ENCODE measurements at places on chromosomes 13 and 19.
A peak's percentile ranks its signal among the peaks of the same experiment; 100 is the strongest.

- no peak for DNase-seq
Observed at GRCh38 chr13:52950436-52950956, 78.1 kb upstream of the OLFM4 start.

GRCh38 chr19:49875857-49876421, 1.2 kb downstream of the AKT1S1 start:
- peak; percentile 81 for DNase-seq

GRCh38 chr13:40113643-40114304, 458.3 kb downstream of the COG6 start:
- no peak for DNase-seq

GRCh38 chr13:75402787-75403186, 79.2 kb downstream of the TBC1D4 start:
- DNase-seq, result no peak

GRCh38 chr19:46372901-46373490, 26.1 kb downstream of the PPP5C start:
- DNase-seq, result peak; percentile 36

- peak; percentile 76 for DNase-seq
Observed at GRCh38 chr13:28754698-28755545, 36.2 kb upstream of the SLC46A3 start.

DNA sequence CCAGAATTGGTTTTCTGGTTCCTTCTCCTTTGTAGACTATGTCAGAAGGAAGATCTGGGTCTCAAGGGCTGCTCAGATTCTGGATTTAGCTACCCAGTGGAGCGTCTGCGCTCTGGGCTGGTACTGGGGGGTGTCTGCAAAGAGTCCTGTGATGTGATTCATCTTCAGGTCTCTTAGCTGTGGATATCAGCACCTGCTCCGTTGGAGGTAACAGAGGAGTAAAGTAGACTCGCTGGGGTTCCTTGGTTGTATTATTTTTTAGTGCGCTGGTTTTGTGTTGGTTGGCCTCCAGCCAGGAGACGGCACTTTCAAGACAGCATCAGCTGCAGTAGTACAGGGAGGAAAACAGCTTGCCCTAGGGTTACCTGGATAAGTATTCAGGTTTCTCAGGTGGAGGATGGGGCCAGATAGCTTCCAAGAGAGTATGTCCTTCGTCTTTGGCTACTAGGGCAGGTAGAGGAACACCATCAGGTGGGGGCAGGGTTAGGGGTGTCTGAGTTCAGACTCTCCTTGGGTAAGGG, 10.4 kb upstream of the KLK15 start:
- DNase-seq, result no peak

DNA sequence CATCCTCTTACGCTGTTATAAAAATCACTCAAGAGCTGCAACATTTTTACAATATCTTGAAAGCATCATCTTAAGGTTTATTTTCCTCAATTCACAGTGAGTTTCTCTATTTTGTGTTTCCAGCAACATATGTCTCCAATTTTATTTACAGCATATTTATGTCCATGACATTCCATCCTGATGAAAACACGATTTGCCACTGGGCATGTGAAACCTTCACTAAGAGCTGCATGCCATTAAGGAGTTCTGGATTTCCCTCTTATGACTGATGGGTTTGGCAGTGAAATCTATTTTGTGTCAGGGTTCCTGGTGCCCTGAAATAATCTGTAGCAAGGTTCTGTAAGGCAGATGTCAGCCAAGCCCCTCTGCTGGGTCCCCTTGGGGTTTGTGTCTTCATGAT, 527.6 kb upstream of the KLF12 start:
- DNase-seq, result no peak

- DNase-seq, result no peak
Observed at GRCh38 chr13:24459234-24459633, 53.3 kb downstream of the PARP4 start.

DNA sequence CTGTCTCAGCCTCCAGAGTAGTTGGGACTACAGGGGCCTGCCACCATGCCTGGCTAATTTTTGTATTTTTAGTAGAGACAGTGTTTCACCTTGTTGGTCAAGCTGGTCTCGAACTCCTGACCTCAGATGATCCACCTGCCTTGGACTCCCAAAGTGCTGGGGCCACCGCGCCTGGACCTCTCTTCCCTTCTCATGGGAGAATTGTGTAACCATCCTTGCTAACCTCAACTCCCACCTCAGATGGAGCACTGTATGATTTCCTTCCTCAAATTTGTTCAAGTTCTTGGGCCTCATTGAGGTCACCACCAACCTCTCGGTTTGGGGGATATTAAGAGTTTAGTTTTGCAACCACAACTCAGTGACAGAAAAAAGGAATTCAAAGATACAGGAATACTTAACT, 10.7 kb downstream of the LILRA5 start:
- DNase-seq, result peak; percentile 81

GRCh38 chr13:81031996-81032395, 691.1 kb upstream of the SPRY2 start:
- no peak for DNase-seq

DNA sequence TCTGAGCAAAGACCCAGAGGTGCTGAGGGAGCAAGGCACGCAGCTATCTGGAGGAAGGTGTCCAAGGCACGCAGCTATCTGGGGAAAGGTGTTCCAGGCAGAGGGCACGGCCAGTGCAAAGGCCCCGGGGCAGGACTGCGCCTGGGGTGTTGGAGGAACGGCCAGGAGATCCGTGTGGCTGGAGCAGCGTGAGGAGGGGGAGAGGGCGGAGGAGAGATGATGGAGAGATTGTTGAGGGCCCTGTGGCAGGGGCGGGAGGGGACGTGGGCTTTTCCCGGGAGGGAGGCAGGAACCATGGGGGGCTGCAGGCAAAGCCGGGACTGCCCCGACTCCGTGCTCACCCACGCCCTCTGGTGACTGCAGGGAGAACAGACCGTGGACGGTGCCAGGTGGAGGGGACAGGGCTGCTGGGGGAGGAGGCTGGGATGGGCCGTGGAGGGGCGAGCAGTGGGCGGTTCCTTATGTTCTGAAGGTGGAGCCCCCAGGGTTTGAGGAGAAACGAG, 13.3 kb upstream of the MISP start:
- DNase-seq, result peak; percentile 72

- DNase-seq, result no peak
Observed at GRCh38 chr19:29945017-29945416, 3.0 kb downstream of the URI1 start.

DNA sequence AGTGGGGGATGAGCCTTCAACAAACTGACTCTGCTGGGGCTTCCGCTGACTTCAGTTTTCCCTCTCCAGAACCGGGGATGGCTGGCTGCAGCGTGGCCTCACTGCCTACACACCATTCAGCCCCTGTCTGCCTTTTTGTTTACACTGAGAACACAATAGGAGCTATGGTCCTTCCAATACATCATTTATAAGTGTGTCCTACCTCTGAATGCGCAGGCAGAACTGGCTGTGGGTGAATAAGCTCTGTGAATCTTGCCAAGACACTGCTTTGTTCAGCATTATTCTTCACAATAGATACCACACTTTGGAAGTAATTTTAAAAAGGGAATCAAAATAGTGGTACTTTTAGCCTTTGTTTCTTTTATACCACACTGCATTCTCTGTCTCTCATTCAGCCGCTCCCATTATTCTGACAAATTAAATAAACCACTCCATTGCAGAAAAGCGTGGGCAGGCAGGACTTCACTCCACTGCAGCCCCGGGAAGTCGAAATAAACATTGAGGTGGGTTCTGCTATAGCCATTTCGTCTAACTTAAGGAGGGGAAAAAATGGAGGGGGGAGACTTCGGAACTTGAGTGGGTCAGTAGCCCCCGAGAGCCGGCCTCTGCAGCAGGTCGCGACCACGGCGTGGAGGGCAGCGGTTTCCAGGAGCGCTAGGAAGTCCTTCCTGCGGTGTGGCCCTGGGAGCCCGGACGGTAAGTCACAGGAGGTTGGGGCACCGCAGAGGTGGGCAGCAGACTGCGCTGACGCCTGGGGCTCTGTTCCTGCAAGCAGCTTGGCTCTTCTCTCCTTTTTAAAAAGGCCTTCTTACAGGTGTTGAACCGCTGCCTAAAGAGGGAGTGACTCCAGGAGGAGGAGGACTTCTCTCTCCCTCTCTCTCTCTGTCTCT, 94.8 kb upstream of the SOX1 start:
- no peak for DNase-seq

DNA sequence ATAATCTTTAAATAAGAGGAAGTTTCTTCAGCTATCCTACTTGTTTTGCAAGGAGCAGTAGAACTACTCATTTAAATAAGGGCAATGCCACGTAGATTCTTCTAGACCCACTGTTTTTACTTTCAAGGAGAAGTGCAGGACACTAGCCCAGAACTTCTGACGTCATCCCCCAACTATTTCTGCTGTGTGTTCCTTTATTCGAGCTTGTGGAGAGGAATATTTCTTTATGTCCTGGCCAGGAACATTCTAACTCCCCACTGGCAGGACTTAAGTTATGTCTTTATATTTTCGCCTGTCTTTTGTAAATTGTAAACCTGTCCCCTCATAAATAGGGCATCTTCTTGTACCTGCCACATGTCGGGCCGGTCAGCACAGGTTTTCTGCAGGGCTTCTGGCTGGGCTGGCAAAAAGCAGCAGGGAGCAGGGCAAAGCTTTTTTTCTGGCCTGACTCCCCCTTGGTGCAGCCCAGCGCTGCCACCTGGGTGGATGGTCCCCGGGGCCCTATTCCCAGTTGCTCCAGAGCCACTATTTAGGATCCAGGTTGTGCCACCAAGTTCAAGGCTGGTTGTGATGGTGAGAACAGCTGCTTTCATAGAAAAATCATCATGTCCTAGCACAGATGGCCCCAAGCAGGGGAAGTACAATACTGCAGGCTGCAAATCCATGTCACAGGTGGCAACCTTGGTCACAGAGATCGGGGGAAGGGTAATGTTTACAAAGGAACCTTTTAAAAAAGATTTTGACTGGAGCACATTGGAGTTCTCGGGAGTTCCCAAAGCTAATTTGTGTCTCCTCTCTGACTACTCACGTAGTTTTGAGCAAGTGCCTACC, 1.8 kb downstream of the MBNL2 start:
- peak; percentile 72 for DNase-seq

DNA sequence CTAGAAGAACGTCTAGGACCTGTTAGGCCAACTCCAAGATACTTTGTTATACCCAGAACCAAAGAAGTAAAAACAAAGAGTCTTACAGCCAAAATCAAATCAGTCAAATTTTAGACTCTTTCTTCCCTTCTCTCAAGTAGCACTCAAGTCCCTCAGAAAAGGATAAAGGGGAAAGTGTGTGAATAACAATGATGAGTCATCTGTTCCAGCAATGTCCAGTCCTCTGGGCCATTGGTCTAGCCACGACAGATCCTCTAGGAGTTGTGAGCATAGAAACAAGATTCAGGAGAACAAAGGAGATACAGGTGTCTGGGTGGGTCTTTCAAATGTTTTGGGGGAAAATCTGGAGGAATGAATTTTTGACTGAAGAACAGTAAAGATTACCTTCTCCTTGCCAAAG, 36.3 kb downstream of the STOML3 start:
- DNase-seq, result no peak

- peak; percentile 34 for DNase-seq
Observed at GRCh38 chr19:15550929-15551292, 42.6 kb downstream of the CYP4F22 start.

DNA sequence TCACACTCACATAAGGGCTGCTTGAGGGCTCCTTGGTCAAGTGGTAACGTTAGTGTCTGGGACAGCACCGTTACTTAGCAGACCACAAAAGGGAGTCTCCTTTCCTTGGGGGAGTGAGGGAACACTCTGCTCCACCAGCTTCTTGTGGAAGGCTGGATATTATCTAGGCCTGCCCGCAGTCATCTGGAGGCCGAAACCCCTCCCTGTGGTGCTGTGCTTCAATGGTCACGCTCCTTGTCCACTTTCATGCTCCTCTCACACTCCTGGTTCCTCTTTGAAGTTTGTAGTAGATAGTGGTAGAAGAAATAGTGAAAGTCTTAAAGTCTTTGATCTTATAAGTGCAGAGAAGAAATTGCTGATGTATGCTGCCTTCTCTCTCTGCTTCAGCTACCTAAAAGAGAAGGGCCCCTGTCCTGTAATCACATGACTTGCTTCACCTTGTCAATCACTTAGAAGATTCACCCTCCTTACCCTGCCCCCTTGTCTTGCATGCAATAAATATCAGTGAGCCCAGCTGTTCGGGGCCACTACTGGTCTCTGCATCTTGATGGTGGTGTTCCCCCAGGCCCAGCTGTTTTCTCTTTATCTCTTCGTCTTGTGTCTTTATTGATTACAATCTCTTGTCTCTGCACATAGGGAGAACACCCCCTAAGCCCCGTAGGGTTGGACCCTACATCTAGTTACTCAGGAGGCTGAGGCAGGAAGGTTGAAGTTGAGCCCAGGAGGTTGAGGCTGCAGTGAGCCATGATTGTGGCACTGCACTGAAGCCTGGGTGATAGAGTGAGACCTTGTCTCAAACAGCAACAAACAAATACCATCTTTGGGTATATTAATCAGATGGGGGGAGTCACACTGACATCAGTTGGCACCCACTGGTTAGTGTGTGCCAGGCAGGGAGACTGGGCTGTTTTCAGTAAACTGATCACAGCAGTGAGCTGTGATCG, 11.6 kb upstream of the MZF1 start:
- peak; percentile 90 for DNase-seq

GRCh38 chr13:82947191-82947621, 935.1 kb downstream of the SLITRK1 start:
- no peak for DNase-seq

- no peak for DNase-seq
Observed at GRCh38 chr13:48110931-48111721, 16.2 kb upstream of the MED4 start.

GRCh38 chr13:111159362-111160320, 44.5 kb downstream of the ARHGEF7 start:
- no peak for DNase-seq

DNA sequence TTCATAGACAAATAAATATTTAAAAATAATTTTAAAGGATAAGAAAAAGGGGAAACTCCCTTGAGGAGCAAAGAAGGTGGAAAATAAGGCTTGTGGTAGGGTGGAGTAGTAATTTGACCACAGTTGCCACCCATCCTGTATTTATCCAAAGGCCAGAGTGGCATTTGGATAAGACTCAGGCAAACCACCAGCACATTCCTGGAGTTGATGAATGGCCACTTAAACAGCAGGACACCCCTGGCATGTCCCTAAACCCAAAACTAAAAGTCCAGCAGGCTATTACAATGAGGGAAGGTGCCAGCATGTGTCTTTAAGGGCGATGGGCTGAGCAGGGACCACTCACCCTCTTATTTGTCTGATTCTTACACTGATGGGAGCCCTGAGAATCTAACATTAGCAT, 9.8 kb upstream of the FRY start:
- peak; percentile 42 for DNase-seq

GRCh38 chr13:74708629-74709028, 574.4 kb upstream of the KLF12 start:
- DNase-seq, result no peak

DNA sequence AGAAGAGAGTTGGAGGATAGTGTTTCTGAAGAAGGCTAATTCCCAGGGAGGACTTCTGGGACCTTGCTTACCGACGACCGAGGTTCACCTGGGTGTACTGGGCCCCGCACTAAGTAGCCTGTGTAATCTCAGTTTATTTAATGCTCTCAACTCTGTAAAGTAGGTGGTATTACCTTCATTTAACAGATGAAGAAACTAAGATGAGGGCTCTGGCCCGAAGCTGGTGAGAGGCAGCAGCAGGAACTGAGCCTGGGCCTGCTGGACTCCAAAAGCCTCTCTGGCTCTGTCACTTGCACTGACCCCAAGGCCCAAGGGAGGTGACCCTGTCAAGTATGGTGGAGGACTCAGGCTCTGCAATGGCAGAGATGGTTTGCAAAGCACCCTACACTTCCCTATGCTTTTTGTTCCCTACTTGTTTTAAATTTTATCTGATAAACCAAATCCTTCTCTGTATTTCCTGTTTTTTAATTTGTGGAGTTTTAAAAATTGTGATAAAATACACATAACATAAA, 50.6 kb downstream of the GGACT start:
- no peak for DNase-seq
